Activated naive CD4-positive, alpha-beta T cell treated with anti-CD3 and anti-CD28 coated beads, Interleukin-2, amount 10 ng/mL, durations not matched to agents 7 days and 5 days (primary cell): ENCODE measurements at places on chromosomes 4 and X.
A peak's percentile ranks its signal among the peaks of the same experiment; 100 is the strongest.

DNA sequence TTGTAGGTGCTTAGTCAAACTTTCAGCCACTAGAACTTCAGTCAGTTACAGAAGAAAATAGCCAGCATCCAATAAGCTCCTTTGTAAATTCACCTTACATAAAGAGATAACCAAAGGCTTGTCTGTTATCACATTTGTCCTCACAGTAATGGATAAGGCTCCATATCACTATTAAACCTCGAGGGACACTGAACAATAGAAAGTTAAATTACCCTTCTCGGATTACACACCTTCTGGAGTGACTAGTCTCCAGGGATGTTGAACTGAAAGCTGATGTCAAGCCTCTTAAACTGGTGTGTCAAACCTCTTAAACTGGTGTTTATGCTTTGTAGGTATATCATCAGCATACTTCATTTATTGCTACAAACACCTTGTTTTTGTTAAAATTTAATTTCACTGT, 639.0 kb downstream of the CENPC start:
- no peak for DNase-seq

GRCh38 chrX:78092296-78092695, 11.8 kb upstream of the PGK1 start:
- peak; percentile 26 for DNase-seq

DNA sequence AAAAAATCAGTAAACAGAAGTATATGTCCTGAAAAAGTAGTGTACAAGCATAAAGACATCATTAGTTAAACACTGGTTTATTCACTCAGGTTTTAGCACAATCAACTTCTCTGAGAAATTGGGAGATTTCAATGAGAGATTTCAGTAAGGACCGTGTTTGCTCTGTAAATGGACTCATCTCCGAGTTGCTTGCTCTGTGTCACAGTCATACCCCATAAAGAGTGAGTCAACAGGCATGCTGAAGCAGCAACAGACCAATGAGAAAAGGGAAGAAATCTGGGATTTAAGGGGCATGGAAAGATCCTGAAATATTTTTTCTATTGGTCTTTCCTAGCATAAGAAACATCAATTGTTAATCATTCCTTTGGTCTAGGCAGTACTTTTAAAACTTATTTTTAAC, 4.7 kb downstream of the GLUD2 start:
- DNase-seq, result no peak

GRCh38 chr4:33073811-33074210, 2353.6 kb downstream of the PCDH7 start:
- DNase-seq, result no peak

DNA sequence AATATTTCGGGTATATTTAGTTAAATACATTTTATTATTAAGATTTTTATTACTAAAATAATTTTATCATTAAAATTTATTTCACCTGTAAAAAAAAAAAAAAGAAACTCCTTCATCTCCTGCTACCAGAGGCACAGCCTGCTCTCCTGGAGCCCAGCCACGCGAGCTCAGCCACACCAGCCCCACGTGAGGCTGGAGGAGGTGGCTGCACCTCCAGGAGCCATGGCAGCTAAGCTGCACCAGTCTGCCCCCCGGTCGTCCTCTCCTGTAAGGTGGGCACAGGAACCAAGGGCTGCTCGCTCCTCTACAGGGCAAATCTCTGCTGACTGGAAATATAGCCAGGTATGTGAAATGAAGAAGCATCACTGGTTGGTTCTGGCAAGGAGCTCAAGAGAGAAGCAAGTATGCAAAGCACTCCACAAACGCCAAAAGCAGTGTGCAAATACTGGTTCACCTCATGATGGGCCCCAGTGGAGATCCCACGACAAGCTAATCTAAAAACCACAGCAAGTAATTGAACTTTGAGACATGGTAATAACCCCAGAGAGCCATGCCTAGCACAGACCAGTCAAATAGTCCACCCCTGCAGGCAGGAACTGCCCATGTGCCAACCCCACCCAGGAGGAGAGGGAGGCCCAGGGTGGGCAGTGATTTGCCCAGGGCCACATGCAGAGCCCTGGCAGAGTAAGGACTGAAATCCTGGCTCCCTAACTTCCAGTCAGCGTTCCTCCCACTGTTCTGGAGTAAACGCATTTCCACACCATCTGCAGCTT, 90.1 kb downstream of the WFS1 start:
- DNase-seq, result no peak

GRCh38 chrX:105744946-105745345, 77.4 kb upstream of the NRK start:
- no peak for DNase-seq

DNA sequence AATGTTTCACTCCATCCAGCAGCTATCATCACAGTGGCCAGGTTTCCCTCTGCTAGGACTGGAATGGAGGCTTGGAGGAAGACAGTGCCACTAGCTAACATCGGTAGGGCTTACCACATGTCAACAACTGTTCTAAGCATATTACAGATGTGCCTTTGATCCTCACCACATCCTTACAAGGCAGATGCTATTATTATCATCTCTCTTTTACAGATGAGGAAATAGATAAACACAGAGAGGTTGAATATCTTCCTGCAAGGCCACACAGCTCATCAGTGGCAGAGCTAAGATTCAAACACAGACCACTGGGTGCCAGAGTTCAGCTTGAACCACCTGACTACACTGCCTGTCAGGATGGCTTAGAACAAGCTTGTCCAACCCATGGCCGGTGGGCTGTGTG, 47.4 kb downstream of the MAMLD1 start:
- DNase-seq, result peak; percentile 51

DNA sequence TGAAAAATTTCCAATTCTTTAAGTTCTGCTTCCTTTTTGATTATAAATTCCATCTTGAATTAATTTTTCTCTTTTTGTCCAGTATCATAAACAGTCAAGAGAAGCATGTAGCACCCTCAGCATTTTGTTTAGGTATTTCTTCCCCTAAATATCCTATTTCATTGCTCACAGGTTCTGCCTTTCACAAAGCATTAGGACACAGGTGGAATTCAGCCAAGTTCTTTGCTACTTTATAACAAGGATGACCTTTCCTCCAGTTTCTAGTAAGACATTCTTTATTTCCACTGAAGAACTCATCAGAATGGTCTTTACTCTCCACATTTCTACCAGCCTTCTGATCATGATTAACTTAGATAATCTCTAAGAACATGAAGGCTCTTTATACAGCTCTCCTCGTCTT, 7.4 kb downstream of the SLC9B1 start:
- DNase-seq, result no peak

GRCh38 chrX:149365552-149365951, 139.6 kb downstream of the IDS start:
- no peak for DNase-seq

DNA sequence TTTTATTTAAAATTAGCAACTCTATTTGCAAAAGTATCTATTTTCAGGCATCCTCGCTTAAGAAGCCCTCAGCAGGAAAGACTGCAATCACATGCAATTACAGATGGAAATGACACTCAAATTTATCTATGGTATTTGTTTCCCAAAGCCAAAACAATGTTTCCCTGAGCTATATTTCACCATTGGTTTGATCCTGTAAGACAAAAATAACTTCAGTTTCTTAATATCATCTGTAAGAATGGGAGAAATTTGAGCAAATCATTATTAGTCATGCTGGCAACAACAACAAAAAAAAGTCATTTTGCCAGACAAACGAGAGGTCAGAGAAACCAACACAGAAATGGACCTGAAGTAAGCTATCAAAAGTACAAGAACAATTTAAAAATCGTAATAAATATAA, 204.1 kb downstream of the NR3C2 start:
- no peak for DNase-seq

DNA sequence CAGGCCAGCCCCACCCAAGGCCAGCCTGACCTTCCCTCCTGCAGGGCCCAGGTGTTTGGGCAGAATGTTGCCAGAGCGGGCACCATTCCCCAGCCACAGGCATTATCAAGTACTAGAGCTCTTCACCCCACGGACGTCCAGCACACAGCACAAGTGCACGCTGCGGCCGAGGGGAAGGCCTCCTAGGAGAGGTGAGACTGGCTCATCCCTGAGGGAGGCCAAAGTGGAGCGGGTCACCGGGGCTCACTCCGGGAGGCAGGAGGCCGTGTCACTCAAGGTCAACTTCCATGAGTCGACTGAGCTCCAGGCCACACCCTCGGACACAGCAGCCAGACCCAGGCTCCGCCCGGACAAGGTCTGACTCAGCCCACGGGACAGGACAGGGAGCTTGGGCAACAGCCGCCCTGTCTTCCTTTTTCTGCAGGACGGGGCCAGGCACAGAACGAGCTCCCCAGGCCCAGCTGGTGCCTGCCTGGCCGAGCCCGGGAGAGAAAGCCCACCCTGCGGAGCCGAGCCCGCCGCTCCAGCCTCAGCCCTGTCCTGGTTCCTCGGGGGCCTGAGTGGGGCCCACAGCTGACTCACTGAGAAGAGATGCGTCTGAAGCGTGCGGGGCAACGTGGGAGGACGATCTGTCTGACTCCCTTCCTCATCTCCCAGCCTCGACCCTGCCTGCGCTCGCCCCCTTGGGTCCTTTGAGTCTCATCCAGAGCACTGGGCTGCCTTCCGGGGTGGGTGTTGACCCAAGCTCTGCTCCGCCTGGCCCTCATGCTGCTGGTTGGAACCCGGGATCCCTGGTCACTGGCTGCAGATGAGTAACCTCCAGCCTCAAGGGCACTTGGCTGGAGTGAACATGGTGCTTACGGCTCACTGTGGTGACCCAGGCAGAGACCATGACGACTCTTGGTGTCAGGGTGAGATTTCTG, 1.6 kb downstream of the SLC49A3 start:
- no peak for DNase-seq

DNA sequence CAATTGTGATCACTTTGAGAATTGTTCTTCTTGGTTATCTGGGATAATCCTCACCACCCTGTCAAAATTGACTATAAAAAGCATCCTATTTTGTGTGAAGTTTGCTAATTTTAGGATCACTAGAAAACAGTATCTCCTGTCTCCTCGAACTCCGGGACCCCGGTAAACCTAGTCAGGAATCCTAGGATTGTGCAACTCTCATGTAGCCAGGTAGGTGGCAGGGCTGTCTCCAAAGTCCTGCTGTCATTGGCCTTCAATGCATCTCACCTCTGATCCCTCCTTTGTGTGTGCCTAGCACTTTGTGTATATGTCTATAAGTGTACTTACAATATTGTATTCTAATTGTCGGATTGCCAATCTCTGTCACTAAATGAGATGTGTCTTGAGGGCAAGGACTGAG, 1564.8 kb downstream of the RPA4 start:
- no peak for DNase-seq

DNA sequence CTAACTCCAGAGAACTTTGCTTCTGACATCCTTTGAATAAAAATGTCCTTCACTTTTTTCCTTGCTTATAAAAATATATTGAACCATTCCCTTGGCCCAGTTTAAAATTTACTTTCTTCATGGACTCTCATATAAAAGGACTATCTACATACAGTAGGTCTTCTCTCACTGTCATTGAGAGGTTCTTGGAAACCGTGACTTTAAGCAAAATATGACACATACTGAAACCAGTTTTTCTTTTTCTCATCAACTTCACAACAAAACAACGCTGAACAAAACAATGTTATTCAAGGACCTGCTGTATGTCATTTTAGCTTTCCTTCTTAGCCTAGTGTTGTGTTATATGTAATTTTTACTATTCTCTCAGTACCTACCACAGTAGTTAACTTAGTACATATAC, 496.8 kb downstream of the CENPC start:
- DNase-seq, result no peak

DNA sequence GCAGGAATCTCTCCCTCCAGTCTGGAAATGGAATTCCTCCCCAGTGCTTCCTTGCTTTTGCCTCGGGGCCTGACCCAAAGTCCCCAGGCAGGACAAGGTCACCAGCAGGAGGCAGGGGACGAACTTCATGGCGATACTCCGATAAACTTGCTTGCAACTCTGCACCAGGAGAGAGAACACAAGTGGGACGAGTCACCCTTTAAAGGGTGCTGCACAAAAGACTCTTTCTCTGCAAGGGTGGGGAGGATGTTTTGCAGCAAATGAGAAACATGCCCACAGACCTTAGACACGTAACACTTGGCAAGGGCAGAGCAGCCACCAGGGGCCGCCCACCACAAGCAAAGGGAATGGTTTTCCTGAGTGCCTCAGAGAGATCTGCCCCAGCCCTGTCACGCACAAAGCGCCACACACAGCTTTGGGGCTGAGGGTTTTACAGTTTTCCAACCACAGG, at the start of gene FGFBP2:
FGFBP2 (minus strand) TSS at position 175 of the 451 bp plus-strand sequence; CDS start at position 129, 46 bp downstream.
- peak; percentile 74 for DNase-seq

- no peak for DNase-seq
These were observed 72.4 kb downstream of the APBB2 start for GRCh38 chr4:41141900-41142299.

DNA sequence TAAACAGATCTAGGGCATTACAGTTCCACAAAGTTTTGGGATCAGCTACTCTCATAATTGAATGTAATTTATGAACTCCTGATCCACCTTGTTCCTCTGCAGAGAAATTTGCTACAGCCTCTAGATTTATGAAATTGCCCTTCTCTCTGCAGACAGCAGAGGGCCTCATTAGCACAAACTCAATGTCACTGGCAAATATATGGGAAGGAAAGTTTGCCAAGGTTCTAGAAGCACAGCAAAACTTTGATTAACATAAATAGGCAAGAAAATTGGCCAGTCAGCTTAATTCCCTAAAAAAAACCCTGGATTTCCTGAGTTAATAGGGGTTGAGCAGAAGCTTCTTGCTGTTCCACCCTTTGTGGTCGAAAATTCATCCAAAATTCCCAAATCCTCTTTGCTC, 31.5 kb downstream of the PRPS1 start:
- DNase-seq, result peak; percentile 32

GRCh38 chr4:182537031-182537795, 294.0 kb downstream of the TENM3 start:
- no peak for DNase-seq

DNA sequence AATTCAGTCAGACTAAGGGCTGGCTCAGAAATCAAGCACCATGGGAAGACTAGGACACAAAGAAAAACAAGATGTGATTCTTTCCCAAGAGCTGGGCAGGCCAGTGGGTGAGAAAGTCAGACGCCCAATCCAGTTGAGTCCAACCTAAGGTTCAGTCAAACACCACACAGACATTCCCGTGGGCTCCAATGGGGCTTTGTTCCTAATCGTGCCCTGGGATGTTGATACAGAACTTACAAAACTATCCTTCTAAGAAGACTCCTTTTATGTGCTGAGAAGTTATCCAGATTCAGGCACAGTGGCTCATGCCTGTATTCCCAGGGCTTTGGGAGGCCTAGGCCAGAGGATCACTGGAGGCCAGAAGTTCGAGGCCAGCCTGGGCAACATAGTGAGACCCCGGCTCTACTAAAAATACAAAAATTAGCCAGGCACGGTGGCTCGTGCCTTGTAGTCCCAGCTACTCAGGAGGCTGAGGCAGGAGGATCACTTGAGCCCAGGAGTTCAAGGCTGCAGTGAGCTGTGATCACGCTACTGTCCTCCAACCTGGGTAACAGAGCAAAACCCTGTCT, 3.7 kb downstream of the BLOC1S4 start:
- no peak for DNase-seq
